ENCODE measurements at places on chromosomes 7 and 10. TPM values are rescaled to one million over a fixed set of nuclear protein-coding genes. Genes with fewer than 3 reads are reported as not detected.
A peak's percentile ranks its signal among the peaks of the same experiment; 100 is the strongest.

DNA sequence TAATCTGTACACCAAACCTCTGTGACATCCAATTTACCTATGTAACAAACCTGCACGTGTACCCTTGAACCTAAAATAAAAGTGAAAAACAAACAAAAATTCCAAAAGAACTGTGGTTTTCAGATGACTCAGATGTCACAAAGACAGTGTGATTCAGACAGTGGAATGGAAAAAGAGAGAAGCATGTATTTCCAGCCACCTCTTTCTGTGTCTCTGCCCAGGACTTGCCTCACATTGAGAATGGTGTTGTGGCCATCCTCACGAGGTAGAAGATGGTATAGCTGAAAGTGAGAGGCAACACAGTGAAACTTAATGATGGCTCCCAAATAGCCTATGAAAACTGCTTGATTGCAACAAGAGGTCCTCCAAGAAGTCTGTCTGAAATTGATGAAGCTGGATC lies 78.0 kb downstream of the ARL5B start:
- ATAC-seq: no peak

- ATAC-seq: peak; percentile 76
Observed at GRCh38 chr7:51366930-51367613, 50.5 kb upstream of the COBL start.

GRCh38 chr7:71521506-71521905 lies 389.6 kb downstream of the GALNT17 start:
- ATAC-seq: peak; percentile 88

DNA sequence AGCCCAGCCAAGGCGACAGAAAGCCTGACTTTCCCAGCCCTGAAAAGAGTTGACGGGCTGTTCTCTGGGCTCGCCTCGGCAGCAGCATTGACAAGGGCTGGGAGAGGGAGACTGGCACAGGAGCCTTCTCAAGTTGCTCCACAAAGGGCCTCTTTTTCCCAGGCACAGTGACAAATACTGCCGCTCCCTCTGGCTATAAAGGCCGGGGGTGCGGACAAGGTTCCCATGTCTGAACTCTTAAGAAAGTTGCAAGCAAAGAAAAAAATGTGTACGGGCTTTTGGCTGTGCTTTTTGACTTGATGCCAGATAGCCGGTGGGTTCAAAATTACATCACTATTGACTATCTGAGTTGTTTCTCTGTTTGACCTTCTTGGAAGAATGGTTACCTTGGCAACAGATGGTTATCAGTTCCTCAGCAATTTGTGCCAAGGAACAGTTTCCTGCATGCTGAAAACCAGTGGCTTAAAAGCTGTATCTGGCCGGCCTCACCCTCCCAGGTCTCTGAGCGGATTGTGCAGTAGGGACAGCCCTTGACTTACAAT lies 115.9 kb upstream of the EEPD1 start:
- ATAC-seq: peak; percentile 79

THNSL1 gene
- 1.7 TPM for total RNA-seq

FAM25A gene
- total RNA-seq: not detected

ACTR3C gene
- total RNA-seq: 8.2 TPM

R3HCC1L gene
- total RNA-seq: 15.4 TPM
